ENCODE measurements at places on chromosomes 12 and 14.

- no peak for DNase-seq
Measured at GRCh38 chr12:131105736-131106348, 152.1 kb downstream of the ADGRD1 start.

- peak; percentile 49 for DNase-seq
Measured at GRCh38 chr14:94770251-94770749, 387 bp upstream of the GSC start.

DNA sequence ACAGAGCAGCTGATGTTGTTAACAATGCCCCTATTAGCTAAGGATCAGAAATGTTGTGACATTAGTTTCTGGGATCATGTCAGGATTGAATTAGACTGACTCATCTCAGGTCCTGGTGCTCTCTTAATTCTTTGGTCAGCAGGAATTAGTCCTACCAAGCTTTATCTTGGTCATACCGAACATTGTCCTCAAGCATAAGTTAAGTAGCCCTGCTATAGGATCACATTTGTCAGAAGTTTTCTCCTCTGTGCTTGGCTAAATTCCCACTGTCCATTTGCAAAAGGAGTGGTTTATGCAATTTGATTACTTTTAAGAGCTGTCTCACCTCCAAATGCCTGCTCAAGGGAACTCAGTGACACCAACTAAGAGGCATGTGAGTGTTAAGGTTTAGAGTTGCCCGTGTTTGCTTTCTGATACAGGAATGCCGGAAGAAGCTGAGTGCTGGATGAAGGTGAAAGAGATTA is 48.4 kb upstream of the IFNG-AS1 start:
- DNase-seq = peak; percentile 23

- no peak for DNase-seq
Measured at GRCh38 chr12:125210104-125210755, 145.0 kb downstream of the AACS start.

GRCh38 chr14:105091054-105091516 is 25.9 kb upstream of the GPR132 start:
- DNase-seq = no peak

- no peak for DNase-seq
Measured at GRCh38 chr14:23577710-23578392, 739 bp downstream of the JPH4 start.

GRCh38 chr14:90617961-90618360 is 198.3 kb downstream of the TTC7B start:
- no peak for DNase-seq

DNA sequence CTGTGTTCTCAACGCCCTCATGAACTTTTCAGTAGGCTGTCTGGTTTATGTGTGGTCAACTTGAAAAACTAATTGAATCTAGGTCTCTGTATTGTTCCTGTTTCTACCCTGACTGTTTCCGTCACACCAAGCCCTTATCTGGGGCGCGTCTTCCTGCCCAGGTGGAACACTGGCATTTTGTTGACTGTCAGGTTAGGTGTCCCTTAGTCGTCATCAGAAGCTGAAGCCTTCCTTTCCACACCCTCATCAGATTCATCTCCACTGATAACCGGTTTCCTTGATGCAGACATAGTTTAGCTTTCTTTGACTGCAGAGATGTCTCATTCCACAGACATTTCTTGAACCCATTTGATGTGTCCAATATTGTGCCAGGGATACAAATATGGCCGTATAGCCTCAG is 96.5 kb downstream of the DUSP16 start:
- DNase-seq = no peak

- no peak for DNase-seq
Measured at GRCh38 chr14:57866199-57866705, 360 bp upstream of the SLC35F4 start.

DNA sequence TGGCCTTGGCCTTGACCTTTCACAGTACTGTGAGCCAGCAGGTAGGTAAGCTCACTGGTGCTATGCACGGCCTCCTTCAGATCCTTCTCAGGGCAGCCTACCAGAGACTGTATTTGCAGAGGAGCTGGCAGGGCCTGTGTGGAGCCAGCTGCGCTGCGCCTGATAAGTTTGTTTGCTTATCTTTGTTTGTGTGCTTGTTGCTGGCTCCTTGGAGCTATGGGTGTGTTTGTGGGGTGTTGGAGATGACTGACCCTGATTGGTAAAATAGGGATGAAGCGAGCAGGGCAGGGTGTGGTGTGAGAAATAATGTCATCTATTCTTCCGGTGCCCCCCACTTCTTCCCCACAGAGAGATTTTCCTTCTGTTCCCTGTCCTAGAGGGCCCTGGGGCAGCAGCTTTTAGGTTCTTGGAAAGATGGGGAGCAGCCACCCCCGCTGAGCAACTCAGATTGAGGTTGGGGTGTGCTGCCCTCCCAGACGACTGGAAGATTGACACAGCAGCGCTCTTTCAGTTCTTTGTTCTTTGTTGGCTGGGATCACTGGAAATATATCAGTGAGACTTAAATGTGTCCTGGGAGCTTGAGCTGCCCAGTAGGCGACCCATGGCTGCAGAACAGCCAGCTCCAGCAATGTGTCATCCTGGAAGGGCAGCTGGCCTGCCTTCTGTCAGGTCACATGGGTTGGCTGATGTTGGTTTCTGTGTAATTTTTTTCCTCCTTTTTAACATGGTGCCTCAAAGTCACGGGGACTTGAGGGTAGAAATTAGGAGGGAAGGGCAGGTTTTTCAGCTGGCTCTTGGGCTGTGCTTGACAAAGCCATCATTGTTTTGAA is 19.6 kb downstream of the MLXIP start:
- peak; percentile 84 for DNase-seq

DNA sequence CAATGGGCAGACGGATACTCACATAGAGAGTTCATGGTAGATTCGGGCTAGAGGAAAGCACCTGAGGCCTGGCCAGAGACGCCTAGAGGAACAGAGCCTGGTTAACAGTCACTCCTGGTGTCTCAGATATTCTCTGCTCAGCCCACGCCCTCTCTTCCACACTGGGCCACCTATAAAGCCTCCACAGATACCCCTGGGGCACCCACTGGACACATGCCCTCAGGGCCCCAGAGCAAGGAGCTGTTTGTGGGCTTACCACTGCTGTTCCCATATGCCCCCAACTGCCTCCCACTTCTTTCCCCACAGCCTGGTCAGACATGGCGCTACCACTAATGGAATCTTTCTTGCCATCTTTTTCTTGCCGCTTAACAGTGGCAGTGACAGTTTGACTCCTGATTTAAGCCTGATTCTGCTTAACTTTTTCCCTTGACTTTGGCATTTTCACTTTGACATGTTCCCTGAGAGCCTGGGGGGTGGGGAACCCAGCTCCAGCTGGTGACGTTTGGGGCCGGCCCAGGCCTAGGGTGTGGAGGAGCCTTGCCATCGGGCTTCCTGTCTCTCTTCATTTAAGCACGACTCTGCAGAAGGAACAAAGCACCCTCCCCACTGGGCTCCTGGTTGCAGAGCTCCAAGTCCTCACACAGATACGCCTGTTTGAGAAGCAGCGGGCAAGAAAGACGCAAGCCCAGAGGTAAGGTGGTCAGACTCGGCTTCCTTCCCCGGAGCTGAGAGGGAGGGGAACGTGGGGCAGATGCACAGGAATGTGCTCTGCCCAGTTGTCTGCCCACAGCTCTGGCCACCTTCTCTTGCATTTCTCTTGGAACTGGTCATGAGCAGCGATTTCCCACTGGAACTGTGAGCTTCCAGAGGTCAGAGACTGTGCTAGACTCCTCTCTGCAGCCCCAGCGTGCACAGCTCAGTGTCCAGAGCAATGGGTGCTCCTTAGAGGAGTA is at the start of gene CD4:
TSS of gene CD4 (plus strand) at position 557 of the 953 bp plus-strand sequence. CDS start 10,611 bp downstream, outside the sequence.
- DNase-seq = no peak

GRCh38 chr12:124568431-124569374 is 1.3 kb upstream of the NCOR2 start:
- DNase-seq = peak; percentile 97

DNA sequence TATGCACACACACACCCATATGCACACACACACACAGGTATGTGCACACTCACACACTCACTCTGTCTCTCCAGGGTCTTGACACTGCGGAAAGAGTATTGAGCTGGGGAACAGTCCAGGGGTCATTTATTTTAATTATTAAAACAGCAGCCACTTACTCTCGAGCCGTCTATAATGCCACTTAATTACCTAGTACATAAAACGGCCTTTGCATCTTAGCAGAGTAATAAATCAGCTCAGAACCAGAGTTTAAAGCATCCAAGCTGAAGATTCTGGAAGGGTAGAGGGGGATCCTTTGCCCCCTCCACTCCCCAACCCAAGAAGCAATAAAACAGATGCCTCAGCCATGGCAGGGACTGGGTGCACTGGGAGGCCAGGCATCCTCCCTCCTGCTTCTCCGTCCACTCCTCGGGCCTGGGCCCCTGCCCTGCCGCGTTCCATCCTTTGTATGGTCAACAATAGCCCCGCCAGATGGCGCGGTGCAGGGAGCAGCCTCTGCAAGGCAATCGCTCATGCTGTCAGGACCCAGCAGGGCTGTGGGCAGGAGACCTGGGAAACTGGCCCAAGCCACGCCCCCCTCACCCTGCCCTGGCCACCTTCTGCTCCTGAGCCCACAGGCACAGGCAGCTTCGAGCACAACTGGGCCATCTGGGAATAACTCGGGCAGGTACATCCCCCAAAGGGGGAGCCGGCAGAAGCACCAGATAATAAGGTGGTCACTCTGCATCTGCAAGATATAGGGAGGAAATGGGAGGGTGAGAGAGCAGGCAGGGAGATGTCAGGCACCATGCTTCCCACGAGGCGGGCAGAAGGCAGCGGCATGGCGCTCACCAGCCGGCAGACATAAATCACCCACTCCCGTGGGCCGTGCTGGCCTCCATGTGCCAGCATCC is 40.9 kb downstream of the CCDC85C start:
- DNase-seq = peak; percentile 83

DNA sequence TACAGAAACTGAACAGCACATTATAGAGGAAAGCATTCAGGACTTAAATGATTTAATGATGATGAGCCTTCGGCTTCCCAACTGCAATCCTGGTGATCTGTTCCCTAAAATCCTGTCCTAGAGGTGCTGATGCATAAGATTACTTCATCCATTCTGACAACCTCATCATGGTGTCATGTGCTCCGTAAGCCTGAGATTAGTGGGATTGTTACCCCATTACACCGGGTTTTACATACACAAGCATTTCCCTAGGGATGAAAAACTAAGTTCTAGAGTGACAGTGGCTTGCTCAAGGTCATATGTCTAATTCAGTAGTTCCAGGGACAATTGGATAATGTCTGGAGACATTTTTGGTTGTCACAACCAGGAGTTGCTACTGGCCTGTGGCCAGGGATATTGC is 2.5 kb upstream of the RNASE13 start:
- DNase-seq = no peak

Measured in fibroblast of the aortic adventitia (primary cell).